T-helper 9 cell (primary cell): ENCODE measurements at places on chromosomes 12 and 14.

DNA sequence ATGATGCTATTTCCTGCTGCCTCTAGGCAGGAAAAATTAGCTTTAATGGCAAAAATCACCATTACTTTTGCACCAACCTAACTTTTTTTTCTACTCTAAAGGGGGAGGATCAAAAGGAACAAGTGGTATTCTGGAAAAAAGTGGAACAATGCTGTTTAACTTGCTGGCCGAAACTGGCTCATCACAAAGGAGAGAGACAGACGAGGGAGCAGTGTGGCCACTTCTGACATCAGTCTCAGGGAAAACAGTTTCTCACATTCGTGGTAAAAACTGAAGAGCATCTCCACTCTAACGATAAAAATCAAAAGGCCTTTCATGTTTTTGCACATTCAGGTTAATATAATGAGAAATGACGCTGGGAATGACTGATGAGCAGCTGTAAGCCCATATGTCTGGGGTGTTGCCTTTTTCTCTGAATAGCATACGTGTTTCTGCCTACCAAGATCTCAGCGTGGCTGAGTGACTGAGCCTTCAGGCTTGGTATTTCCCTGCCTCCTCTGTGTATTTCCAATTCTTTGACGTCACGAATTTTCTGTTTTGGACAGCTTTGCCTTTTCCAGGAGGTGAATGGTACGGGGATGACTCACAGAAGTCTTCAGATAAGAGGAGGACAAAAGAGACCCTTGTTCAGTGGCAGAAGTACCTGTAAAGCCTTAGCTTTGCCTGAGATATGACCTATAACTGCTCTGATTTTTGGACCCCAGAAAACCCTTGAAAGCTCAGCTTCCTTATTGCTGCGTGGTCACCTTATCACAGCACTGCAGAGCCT lies 358.8 kb downstream of the GLT1D1 start:
- DNase-seq, result no peak

DNA sequence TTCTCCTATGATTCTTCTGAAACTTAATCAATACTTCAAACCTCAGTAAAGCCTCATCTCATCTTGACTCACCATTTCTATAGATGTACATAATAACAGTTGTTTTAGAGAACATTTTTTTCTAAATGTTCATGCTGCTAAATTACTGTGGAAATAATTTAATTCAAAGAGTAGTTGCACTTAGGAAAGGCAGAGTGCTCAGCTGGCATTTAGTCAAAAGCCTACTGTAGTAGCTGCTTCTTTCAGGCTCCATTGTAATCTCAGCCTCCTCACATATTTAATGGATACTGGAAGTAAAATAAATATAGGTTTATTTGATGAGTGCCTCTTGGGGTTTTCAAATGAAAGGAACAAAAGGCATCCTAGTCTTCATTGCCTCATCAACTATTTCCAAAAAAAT lies 325.0 kb downstream of the CCER1 start:
- no peak for DNase-seq

DNA sequence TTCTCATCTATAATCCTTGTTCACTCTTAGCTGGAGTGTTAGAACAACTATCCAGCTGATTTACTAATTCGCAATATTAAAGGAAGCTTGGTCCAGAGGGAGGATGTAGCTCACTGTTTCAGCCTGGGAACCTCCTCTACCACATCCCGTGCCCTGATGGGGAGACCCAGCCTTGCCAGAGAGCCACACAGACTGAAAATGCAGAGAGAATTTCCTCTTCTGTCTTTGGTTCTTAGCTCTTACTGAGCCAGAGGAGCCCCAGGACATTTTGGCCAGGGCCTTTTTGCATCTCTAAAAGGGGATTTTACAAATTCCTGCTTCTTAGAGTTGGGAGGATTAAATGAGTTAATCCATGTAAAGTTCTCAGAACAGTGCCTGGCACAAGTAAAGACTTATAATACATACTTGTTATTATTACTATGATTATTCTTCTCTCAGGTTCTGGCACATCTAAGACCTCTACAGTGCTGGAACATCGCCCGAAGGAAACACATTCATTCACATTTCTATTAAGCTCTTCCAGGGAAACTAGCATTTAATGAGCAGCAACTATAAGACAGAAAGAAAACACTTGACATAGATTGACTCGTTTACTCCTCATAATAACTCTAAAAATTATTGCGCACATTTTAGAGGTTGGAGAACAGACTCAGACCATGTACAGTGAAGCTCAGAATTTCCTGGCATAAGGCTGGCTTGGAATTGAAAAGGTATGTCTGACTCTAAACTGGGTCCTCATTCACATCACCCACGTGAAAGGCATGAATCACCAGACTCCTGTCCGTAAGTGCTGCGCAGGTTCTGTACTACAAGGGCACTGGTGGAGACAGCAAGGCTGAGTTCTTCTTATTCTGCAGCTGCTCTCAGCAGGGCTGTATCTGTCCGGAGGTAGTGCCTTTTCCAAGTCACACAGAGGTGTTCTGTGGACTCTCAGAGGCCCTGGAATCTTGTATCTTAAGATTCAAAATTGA lies 27.8 kb upstream of the AEBP2 start:
- DNase-seq, result no peak

DNA sequence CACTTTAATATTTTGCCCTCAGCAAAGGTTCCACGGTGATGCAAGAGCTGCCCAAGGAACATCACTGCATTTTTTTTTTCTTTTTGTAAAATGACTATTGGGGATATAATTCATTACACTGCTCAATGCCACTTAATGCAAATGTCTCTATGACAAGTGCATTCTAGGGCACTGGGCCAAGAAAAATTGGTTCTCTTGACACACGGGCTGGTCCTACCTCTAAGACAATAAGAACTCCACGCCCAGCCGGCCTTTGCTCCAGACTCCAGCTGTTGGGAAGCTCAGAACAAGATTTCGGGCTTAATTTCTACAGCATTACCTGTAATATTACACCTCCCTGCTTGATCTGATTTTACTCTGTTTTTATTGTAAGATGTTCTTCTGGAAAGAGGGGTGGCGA lies 48.8 kb upstream of the VRK1 start:
- DNase-seq, result no peak

- no peak for DNase-seq
These were observed 55.3 kb upstream of the AMN1 start for GRCh38 chr12:31783996-31784645.
